ENCODE measurements at places on chromosomes 2 and 18.
A peak's percentile ranks its signal among the peaks of the same experiment; 100 is the strongest.

DNA sequence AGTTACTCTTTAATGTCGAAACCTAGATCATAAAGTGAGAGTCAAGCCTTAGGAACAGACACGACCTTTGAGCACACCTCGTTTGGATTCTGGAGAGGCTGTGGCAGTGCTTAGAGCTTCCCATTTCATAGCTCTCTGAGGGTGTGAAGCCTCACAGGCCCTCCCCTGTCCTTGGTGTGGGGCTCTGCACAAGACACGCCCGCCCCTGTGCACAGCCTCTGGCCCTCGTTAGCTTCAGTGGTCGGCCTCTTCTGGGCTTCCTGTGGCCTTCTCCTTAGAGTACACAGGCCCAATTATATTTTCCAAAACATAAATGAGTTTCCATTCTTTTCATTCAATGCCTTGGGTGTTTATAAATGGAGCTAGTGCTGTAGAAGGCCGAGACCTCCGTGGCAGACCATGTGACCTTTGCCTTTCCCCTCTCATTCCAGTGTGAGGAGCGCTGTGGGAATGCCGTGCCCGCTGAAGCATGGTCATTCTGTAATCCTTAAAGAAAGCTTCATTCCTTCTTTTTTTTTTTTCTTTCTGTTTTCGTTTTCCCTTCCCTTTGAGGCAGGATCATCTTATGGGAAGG lies 208.6 kb downstream of the DCDC2C start:
- no peak for DNase-seq

- DNase-seq = no peak
These were observed 94.9 kb downstream of the ADD2 start for GRCh38 chr2:70673041-70673647.

DNA sequence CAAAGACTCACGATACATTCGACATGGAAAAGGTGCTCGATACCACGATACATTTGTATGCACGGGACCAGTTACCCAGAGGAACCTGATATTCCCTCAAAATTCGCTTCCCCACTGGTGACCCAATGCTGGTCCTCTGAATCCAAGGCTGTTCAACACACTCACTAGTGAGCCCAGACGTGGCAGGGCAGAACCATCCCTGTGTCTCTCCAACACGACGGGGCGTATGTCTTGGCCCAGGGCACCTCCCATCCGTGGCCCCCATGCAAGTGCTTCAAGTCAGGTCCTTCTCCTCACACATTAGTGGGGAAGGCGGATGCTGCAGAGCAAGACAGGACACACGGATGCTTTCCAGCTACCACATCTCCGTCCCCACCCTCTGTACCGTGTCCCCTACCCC lies 6.1 kb downstream of the CRACDL start:
- DNase-seq = no peak

- DNase-seq = no peak
These were observed 13.1 kb downstream of the PID1 start for GRCh38 chr2:229257985-229258384.

DNA sequence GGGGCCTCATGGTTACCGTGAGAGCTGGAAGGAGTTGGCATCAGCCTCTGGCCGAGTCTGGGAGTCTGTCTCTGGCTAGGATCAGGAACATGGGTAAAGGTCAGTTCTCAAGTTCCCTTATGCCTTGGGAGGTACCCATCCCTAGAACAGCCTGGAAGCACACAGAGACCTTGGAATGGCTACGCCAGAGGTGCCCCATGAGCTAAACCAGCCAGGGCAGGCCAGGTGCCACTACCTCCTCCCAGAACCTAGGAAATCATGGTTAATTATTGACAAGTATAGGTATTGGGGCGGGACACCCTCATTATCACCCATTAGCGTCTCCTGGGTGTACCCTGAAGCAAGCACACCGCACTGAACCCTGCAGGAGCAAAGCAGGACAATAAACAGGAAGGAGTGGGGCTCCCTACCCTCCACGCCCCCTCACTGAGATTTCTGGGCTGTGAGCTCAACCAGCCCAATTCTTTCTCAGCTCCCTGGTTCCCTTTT lies 3.0 kb upstream of the ASPRV1 start:
- no peak for DNase-seq

GRCh38 chr18:56233595-56233994 lies 404.8 kb downstream of the TXNL1 start:
- peak; percentile 34 for DNase-seq

DNA sequence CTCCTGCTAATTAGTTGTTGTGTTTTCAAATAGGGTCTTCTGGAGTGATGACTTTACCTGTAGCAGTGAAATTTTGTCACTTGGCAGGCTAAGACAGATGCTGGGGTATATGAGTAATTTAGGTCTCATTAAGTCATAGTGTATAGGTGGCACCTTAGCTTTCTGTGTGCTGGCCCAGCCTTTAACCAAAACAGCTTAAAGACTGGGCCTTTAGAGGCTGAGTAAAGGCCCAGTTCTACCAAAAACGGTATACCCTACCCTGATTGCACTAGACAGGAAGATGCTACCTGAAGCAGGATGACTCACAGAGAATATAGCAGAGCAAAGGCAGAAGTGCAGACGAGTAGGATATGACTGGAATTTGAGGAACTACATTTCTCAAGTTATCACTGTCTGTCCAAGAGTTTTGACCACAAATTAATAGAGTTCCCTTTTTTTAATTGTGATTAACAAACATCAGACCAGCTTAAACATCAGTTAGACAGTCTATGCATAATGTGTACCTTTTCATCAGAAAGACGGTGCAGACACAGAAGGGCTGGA lies 337.9 kb upstream of the SALL3 start:
- no peak for DNase-seq

- no peak for DNase-seq
These were observed 17.6 kb upstream of the CLIP4 start for GRCh38 chr2:29097569-29097968.

GRCh38 chr2:58553937-58554336 lies 312.8 kb upstream of the FANCL start:
- no peak for DNase-seq

GRCh38 chr2:105388971-105389381 lies 9.9 kb downstream of the FHL2 start:
- DNase-seq = no peak

- no peak for DNase-seq
These were observed 67.2 kb upstream of the SP5 start for GRCh38 chr2:170647741-170648436.

- no peak for DNase-seq
These were observed 267.5 kb downstream of the PIK3C3 start for GRCh38 chr18:42222557-42222956.

DNA sequence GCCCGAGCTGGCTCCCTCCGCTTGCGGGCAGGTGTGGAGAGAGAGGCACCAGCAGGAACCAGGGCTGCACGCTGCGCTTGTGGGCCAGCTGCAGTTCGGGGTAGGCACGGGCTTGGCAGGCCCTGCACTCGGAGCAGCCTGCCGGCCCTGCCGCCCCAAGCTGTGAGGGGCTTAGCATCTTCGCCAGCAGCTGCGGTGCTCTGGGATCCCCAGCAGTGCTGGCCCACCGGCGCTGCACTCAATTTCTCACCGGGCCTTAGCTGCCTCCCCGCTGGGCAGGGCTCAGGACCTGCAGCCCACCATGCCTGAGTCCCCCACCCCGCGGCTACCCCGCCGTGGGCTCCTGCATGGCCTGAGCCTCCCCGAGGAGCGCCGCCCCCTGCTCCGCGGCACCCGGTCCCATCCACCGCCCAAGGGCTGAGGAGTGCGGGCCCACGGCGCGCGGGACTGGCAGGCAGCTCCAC lies 434.4 kb upstream of the RGPD4 start:
- DNase-seq = no peak

DNA sequence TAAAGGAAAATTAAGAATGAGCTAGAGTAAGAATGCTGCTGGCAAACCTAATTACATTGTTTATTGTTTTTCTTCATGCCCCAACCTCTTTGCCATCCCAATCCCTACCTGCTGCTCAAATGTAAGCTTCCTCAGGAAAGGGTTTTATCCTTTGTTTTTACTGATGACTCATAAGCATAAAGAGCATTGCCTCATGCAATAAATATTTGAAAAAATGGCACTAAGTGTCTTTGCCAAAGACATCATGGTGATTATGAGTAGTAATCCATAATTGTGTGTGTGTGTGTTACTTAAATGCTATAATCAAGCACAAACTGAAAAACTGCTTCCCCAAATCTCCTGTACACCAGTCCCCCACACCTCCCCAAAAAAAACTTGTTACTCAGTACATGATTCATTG lies 53.4 kb downstream of the DNER start:
- no peak for DNase-seq

DNA sequence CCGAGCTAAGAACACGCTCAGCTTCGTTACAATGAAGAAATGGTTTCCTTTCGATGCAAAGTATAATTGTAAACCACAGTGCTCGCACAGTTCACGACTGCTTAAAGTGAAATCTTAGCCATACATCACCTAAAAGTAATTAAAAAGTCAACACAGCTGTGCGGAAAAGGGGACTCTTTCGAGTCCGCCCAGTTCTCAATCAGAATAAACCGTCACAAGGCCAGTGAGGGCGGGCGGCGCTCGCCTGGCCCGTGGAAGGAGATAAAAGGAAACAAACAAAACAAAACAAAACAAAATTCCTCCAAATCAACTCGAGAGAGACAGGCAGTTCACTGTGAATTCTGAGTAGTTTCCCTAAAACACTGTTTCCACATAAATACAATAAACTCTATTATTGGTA lies 200.9 kb downstream of the TWIST2 start:
- no peak for DNase-seq

GRCh38 chr2:37375741-37376288 lies 31.4 kb downstream of the QPCT start:
- DNase-seq = no peak

GRCh38 chr2:192948316-192948715 lies 753.6 kb upstream of the TMEFF2 start:
- no peak for DNase-seq

- DNase-seq = no peak
These were observed 29.4 kb upstream of the NCOA1 start for GRCh38 chr2:24461685-24462084.

DNA sequence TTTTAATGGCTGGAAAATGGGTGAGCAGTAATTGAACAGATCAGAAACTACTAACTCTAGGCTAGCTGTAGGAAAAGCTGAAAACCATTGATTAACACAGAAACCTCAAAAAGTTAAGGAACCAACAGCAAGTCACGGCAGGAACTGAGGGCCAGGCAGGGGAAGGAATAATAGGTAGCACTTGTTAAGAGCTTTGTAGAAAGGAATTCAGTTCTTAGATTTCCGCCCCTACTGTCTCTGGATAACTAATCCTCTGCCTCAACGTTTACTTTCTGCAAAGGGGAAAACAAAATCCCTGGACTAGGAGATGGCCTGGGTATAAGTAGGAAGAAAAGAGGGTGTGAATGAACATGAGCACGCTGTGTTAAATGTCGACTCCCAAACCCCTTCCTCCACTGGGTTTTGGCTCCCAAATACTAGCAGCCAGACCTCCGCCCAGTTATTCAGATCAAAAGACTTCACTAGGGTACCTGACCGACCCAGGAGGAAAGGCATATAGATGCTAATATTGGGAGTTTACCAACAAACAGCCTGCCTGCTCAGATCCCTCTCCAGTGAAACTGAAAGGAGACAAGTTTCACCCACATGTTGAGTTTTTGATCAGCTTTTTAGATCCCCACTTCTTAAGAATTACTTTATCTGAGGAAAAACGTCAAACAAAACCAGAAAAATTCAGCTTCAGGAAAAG lies 12.4 kb downstream of the SMAD2 start:
- DNase-seq = no peak

- DNase-seq = no peak
These were observed 600.1 kb upstream of the ZNF804A start for GRCh38 chr2:183998041-183998796.

- DNase-seq = no peak
These were observed 29.7 kb downstream of the ZC3H6 start for GRCh38 chr2:112305132-112305531.

DNA sequence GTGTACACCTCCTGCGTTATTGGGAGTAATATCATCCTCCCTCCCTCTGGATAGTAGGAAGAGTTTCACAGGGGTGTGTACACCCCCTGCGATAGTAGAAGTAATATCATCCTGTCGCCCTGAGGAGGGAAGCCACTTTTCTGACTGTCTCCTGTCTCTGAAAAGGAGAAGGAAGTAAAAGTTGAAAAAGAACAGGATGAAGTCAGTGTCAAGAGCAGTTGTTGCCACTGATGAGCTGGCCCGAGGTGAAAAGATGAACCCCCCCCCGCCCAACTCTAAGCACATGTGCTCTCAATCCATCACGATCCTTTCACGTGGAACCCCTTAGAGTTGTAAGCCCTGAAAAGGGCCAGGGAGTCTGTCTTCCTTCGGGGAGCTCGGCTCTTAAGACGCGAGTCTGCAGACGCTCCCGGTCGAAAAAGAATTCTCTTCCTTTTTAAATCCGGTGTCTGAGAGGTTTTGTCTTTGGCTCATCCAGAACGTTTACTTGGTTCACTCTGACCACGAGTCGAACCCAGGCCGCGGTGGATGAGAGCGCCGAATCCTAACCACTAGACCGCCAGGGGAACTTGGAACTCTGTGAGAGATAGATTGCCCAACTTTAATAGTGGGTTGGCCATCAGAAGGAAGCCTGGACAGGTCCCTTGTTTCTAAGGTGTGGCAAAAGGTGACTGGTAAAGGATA lies 22.4 kb upstream of the NAGK start:
- no peak for DNase-seq

- DNase-seq = no peak
These were observed 483.6 kb downstream of the EPHA4 start for GRCh38 chr2:221088506-221088905.

DNA sequence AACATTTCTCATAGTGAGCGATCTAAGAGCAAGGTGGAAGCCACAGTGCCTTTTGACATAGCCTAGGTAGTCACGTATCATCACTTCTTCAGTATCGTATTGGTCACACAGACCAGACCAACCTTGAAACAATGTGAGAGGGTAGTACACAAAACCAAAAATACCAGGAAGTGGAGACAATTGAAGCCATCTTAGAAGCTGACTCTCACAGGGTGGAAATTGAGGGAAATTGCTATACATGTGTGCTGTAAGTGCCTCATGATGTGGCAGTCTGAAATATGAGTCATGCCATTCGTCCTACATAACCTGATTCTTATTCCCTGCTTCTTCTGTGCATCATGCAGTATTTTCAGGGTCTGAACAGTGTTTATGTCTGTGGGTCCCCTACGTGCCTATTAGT lies 62.3 kb upstream of the STON1 start:
- DNase-seq = no peak

DNA sequence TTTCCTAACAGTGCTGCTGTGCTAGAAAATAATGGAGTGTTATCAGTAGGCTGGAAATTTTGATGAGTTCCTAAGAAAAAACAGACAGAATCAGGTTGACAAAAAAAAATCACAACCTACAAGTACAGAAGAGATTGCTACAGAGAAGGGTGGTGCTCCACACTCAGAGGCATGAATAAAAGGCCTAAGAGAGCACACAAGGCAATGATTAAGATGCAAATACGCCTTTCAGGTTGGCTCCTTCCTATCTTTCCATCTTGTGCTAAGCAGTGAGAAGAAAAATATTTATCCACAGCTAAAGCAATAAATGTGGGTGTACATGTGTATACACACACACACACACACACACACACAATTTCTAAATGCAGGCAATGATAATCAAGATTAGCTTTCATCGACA lies 130.6 kb upstream of the UBE2E3 start:
- no peak for DNase-seq

DNA sequence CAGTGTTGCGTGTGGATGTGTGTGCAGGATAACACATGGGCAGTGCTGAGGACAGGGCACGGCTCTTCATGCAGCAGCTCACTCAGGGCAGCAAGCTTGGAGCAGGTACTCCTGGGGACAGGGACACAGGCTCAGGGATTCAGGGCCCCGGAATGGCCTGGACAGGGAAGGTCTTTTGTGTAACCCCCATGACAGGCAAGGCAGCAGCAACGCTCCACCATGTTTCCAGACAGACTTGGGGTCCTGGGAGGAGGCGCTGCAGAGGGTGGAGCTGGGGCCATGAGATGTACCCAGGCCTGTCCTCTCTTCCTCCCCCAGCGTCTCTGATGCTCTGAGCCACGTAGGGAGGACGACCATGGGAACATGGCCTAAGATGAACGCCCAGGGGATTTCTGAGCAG lies 58.3 kb downstream of the ADNP2 start:
- DNase-seq = no peak

Data from hippocampal formation (tissue), 2 donors.